NCI-H2081 (cell line): ENCODE measurements at places on chromosomes 16 and 17.

DNA sequence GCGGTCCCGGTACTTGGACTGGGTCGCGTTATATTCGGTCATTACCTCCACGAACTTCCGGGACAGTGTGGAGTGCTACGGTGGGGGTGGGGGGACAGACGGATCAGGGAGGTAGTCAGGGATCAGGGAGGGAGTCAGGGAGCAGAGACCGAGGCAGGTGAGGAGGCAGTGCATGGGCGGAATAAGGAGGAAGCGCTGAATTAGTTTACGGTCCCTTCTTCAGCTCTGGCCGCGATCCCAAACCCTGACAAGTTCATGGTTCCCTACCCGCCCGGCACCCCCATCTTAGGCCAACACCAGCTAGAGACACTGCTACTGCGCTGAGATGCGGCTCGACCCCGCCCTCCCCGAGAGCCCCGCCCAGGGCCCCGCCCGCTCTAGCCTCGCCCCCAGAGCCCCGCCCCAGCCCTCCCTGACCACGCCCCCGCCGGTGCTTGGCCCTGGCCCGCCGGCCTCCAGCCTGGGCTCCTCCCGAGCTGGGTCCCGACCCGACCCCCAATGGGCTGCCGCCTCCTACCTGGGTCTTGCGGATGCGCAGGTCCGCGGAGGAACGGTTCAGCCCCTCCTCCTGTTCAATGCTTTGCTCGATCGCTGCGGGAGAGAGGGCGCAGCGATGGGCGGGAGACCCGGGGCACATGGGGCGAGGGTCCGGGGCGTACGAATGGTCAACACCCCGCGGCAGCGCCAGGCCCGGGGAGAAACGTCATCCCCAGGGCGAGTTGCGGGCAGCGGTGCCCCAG lies 12.1 kb downstream of the HSD3B7 start:
- DNase-seq, result peak; percentile 20

DNA sequence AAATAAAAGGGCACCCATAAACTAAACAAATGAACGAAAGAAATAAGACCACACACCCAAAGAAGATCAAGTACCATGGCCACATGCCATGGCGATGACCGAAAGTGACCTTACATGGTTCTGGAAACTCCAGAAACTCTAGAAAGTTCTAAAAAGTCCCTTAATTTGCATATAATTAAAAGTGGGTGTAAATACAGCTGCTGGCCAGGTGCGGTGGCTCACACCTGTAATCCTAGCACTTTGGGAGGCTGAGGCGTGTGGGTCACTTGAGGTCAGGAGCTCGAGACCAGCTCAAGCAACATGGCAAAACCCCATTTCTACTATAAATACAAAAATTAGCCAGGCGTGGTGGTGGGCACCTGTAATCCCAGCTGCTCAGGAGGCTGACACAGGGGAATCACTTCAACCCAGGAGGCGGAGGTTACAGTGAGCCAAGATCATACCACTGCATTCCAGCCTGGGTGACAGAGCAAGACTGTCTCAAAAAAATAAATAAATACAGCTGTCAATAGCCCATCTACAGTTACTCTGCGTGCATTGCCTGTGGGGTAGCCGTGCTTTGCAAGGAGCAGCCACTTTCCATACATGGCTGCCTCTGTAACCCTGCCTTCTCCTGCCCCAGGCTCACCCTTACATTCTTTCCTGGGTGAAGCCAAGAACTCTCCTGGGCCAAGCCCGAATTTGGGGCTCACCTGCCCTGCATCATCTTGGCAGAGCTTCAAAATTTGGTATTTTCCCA lies 7.2 kb upstream of the ZNF778 start:
- DNase-seq, result no peak

DNA sequence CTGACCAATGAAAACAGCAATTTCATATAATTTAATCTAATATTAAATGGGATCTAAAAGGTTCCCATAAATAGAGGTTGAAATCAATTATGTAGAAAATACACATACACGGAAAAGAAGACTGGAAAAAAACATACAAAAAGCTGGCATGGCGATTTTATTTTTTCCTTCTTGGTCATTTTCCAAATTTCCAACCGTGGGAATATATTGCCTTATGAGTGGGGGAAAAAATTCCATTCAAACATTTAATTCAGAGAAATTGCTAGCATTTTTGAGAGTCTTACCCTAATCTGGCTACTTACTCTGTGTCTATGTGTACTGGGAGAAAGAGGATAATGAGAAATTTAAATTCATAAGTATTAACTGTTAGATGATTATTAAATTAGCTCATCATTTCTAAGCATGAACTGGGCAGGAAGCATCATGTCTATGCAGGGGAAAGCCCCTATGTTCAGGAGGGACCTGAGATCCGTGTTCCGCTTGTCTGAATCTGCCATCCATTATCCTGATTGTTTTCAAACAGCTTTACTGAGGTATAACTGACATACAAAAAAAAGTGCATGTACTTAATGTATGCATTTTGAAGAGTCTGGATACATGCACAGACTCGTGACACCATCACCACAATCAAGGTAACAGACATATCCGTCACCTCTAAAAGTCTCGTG lies 145.2 kb downstream of the XYLT1 start:
- no peak for DNase-seq

GRCh38 chr17:38448208-38448771 lies 20.0 kb downstream of the ARHGAP23 start:
- DNase-seq, result no peak

GRCh38 chr16:25823891-25824290 lies 132.1 kb downstream of the HS3ST4 start:
- DNase-seq, result no peak

- DNase-seq, result no peak
Measured at GRCh38 chr16:89478576-89479221, 11.7 kb downstream of the ANKRD11 start.

- DNase-seq, result peak; percentile 6
Measured at GRCh38 chr16:21684199-21684598, 20.4 kb downstream of the OTOA start.

DNA sequence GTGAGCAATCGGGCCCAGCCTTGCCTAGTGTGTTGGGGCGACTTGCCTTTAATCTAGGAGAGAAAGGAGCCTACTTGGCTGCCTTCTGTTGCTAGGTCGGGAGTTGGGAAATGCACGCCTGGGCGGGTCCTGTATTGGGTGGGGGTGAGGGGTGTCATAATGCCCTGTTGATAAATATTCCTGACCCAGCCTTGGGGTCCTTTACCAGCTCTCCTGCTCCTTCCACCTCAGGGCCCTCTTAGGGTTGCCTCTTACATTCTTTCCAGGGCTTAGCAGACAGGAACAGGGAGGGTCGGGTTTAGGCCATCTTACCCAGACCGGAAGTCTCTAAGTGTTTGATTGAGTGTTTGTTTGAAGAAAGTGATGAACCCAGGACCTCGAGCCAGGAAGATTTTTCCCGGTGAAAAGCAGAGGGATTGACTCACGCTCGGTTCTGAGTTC lies 112.9 kb downstream of the SEC14L1 start:
- no peak for DNase-seq

DNA sequence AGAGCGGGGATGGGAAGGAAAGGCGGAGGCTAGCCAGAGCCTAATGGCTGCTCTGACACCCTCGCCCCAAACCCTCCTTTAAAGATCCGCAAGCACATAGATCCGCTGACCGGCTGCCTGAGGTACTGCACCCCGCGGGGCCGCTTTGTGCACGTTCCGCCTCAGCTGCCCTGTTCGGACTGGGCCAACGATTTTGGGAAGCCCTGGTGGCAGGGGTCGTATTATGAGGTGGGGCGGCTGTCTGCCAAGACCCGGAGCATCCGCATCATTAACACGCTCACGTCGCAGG lies 663 bp downstream of the CYB5D1 start:
- peak; percentile 38 for DNase-seq

- no peak for DNase-seq
Measured at GRCh38 chr17:15900871-15901270, 44.1 kb upstream of the ADORA2B start.

- no peak for DNase-seq
Measured at GRCh38 chr17:1486802-1487695, 5.4 kb downstream of the MYO1C start.

DNA sequence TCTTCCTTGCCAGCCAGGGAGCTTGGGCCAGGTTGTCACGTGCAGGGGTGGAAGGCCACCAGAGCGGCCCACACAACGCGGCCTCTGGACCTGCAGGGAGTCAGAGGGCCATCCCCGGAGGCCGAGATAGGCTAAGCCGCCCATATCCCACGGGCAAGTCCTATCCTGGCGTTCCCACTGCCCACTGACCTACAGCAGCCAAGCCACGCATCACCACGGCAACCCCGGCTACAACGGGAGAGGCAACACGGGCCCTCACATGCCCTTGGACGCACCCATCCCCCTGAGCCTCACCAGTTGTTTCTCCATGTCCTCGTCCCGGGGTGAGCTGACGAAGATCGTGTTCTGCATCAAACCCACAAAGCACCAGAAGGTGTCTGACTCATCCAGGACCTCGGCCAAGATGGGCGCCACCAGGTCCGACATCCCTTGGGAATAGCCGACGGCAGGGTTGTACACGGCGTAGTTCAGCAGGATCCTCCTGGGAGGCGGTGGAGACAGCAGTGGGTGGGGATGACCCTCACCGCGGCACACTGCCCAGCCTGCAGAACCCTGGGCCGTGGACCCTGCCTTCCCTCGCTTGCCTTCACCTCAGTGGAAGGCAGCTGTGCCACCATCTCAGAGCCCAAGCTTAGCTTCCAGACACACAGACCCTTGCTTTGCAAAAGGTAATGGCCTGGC lies 88.2 kb downstream of the TBC1D16 start:
- no peak for DNase-seq

DNA sequence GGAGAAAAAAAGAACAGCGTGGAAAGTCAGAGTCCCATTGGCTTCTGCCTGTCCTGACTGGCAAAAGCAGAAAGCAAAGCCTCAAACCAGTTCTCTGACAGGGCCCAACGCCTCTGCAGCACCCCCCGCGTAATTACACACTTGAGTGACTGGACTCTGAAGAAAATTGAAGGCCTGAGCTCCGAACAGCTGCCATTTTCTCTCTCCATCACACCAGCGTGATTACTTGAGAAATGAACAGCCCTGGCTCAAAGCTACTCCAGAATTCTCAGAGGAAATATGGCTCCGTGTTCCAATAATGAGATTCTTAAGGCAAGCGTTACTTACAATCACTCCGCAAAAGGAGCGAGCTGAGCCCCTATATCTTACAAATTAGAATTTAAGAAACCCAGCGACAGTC lies 142.7 kb upstream of the C17orf78 start:
- no peak for DNase-seq

- peak; percentile 78 for DNase-seq
Measured at GRCh38 chr17:35747540-35748017, 5.5 kb downstream of the GAS2L2 start.

- DNase-seq, result no peak
Measured at GRCh38 chr17:79041723-79042420, 17.9 kb downstream of the C1QTNF1 start.

GRCh38 chr17:50680126-50680525 lies 27.6 kb downstream of the ANKRD40 start:
- no peak for DNase-seq

DNA sequence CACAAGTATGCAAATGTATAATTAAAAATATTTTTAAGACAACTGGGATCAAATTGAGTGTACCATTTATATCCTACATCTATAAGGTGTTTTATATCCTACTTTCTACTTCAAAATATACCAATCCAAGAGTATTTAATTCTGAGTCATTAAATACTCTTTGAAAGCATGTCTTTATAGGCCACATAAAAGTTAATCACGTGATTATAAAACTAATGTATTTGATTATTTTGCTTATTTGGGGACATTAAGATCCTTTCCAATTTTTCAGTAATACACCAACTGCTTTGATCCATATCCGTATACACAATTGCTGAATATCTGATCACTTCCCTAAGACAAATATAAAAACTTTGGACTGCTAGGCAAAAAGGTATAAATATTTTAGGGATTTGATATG lies 26.6 kb upstream of the MAF start:
- no peak for DNase-seq

DNA sequence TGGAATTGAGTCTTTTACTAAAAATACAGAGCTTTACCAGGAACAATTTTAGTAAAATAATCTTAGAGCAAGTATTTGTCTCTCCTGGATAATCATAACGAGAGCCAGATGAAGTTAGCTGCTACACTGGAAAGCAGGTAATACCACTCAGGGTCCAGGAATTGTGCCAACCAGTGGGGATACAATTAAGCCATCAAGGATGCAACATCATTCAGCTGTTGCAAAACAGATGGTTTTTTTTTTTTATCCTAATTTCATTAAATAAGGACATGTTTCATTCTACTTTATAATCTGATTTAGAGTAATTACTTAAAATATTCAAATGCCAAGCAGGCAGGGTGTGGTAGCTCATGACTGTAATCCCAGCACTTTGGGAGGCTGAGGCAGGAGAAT lies 10.2 kb downstream of the MMD start:
- no peak for DNase-seq

DNA sequence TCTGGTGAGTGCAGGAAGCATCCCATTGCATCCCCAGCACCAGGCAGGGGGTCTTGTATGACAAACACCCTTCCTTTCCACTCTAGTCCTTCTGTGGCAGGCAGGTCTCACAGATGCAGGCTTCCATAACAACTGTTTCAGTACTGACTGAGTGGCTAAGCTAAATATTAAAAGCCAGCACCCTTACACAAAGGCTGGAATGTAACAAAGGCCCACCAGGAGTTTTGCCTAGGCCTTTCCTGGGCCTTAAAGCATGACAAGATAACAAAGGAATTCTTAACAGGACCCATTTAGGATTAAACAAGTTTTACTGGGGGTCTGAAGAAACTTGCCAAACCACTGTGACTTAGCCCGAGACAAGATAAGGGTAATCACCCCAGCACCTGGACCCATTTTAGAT lies 228.9 kb upstream of the RPL38 start:
- DNase-seq, result no peak

DNA sequence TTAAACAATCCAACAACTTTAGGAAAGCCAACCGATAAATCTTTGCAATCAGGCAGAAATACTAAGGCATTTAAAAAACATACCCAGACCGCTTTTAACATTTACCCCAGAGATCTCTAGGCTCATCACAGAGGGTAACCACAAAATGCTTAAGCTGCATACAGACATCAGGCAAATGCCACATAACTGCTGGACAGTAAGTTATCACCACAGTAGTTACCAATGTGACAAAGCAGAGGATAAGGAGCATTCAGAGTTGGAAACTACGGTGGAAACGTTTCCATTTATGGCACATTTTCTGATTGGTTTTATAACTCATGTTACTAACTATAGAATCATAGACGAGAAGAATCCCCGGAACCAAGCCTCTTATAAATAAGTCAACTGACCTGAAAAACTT lies 77.5 kb downstream of the KANSL1 start:
- DNase-seq, result no peak

DNA sequence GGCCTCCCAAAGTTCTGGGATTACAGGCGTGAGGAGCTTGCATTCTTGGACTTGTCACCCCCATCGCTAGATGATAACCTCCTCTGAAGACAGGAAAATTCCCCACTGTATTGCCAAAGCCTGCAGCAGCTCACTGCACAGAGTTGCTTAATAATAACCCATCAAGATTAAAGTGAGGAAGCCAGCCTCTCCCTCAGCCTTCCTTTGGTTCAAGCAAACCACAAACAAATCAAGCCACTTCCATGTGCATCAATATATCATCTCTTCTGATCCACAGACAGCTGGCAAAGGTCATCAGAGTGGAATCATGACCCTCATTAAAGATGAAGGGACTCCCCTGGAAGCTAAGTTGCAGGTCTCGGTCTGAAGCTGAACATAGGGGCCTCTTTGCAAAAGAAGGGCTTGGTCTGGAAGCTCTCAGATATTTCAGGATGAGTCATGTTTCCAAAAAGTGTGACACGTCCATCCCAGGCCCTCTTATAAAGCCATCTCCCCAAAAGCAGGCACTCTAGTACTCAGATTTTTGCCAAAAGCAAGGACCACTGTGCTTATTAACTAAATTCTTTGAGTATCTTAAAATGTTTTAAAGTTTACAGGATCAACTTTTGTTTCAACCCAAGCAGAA lies 4.8 kb downstream of the EMP2 start:
- DNase-seq, result no peak
